Glutamatergic neuron (in vitro differentiated cells): ENCODE measurements at places on chromosomes 12 and 14.

- no peak for DNase-seq
Measured at GRCh38 chr14:92412912-92413311, 89.9 kb downstream of the SLC24A4 start.

- DNase-seq: no peak
Measured at GRCh38 chr14:39366460-39367386, 65.5 kb downstream of the FBXO33 start.

- DNase-seq: no peak
Measured at GRCh38 chr14:82641050-82641540, 1107.4 kb upstream of the SEL1L start.

GRCh38 chr12:127043731-127044130, 1223.2 kb upstream of the TMEM132C start:
- no peak for DNase-seq

GRCh38 chr12:42021469-42021868, 123.2 kb downstream of the GXYLT1 start:
- no peak for DNase-seq

DNA sequence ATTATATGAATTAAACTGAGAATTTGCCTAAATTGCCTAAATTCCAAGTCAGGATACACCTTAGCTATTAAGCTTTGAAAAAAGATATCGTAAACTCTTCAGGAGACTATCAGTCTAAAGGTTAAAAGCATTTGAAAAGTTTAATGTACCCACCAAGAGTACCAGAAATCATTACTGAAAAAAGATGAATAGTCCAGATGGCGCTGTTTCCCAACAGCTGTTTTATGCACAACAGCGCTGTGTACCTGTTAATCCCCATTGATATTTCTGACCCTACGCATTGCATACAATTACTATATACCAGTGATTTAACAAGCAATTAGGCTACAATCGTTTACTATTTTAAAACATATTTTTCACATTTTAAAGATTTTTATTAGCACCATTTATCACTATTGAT, 185.0 kb downstream of the PLCZ1 start:
- no peak for DNase-seq

GRCh38 chr12:24415934-24416333, 466.5 kb upstream of the SOX5 start:
- no peak for DNase-seq
